RPMI7951 (cell line): ENCODE measurements at places on chromosomes 5 and 9.

- peak; percentile 9 for DNase-seq
Measured at GRCh38 chr9:116494815-116495634, 192.1 kb upstream of the TRIM32 start.

GRCh38 chr5:57066924-57067596 is 106.8 kb upstream of the GPBP1 start:
- DNase-seq, result no peak

DNA sequence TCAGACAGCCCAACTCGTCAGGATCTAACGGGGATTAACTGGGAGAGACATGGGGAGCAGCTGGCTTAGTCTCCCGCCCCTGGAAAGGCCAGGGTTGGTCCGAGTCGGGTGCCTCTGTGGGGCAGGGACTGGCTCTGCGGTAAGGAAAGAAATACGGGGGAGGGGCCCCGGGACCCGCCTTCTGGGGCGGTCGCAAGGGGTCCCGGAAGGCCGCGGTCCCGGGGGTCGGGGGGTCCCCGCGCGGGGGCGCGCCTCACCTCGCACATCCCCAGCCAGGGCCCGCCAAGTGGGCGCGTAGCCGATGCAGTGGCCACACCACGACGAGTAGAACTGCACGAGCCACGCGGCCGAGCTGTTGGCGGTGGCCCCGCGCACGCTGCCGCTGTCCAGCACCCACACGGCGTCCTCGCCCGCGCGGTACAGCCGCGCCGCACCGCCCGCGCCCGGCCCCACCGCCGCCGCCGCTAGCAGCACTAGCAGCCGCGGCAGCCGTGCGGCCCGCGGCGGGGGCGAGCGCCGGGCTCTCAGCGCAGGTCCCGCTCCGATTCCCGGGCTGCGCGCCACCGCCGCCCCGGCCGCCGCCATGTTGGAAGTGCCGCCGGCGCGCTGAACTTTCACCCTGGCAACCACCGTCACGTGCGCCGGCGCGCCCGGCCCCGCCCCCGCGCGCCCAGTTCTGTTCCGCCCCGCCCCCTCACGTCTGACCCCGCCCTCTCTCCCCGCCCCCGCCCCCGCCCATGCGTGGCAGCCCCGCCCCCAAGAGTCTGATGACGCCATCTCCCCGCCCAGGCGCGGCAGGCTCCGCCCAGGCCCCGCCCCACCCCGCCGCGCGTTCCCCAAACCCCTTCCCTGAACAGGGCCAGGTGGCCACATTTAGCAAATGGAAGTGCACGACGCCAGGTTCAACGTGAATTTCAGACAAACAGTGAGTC is at the start of gene QSOX2:
QSOX2 (minus strand) TSS at position 594 of the 932 bp plus-strand sequence; CDS start at position 585, 9 bp downstream.
- DNase-seq, result peak; percentile 63

- no peak for DNase-seq
Measured at GRCh38 chr5:134769206-134769605, 10.6 kb downstream of the DDX46 start.

DNA sequence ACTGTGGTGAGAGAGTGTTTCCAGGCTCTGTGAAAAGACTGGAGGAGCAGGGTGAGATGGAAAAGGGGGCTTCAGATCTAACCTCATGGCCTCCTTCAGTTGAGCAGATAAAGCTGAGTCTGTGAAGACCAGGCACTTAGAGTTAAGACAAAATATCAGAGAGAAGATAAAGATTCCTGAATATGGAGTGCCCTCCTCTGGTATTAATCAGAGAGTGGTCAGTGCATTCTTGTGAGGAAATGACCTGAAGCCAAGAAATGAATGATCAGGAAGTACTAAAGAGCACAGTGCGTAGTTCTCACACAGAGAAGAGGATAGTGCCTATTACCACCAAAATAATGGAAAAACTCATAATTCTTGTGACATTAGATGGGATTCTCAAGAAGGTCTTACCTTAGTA is 1417.0 kb upstream of the ACO1 start:
- DNase-seq, result no peak

GRCh38 chr9:109751253-109751652 is 28.7 kb upstream of the PALM2AKAP2 start:
- DNase-seq, result no peak

DNA sequence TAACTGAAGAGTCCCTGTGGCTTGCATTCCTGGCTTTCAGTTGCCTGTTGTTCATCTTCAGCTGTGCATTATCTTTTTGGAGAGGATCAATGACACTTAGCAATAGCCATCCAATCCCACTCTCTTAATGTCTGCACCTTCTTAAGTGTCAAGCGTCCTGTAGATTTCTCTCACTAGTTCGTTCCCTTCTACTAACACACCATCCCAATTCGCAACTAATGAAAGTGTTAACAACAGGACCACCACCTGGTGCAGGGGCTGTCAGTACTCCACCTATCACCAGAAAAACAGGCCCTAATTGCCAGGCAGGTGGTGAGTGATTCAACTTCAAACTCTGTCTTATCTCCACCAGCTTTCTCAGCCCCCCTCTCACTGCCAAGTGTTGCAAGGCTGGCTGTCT is 169.4 kb upstream of the EFNA5 start:
- no peak for DNase-seq

- peak; percentile 24 for DNase-seq
Measured at GRCh38 chr5:93130624-93131490, 450.2 kb downstream of the NR2F1-AS1 start.

- DNase-seq, result no peak
Measured at GRCh38 chr5:112165399-112165798, 253.7 kb downstream of the EPB41L4A start.

- no peak for DNase-seq
Measured at GRCh38 chr9:105887679-105888078, 193.3 kb downstream of the TMEM38B start.

GRCh38 chr5:10655161-10655971 is 91.5 kb downstream of the ANKRD33B start:
- DNase-seq, result no peak

DNA sequence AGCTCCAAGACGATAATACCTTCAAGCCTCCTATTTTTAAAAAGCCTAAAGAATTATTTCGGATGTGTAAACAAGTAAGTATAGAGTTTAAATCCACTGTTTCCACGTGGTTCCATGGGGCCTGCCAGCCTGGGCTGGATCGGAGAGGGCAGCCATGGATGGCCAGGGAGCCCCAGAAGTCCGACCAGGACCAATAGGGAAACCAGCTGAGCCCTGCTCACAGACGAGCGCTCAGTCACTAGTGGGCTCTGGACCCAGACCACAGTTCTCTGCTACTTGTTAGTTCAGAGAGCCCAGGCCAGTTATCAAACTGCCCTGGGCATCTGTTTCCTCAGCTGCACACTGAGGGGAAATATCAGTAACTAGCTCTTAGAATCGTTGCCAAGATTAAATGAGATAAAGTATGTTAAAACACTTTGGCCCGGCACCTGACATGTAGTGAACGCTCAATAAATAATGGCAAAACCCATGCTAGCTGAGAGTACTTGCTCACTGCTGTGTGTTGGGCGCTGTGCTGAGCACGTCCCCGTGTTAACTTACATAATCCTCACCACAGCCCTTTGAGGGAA is 124.8 kb downstream of the RGS3 start:
- DNase-seq, result no peak

DNA sequence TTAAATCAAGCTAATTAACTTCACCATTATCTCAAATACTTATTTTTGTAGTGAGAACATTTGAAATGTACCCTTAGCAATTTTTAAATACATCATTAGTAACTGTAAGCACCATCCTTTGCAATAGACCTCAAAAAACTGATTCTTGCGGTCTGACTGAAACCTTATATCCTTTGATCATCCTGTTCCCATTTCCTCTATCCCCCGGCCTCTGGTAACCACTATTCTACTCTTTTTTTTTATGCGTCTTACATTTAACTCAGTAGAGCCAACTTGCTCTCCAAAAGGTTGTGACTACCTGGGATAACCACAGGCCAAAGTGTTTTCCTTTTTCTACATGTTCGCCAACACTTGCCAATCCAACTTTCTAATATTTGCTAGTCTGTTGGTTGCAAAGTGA is 106.1 kb downstream of the IRX1 start:
- no peak for DNase-seq

DNA sequence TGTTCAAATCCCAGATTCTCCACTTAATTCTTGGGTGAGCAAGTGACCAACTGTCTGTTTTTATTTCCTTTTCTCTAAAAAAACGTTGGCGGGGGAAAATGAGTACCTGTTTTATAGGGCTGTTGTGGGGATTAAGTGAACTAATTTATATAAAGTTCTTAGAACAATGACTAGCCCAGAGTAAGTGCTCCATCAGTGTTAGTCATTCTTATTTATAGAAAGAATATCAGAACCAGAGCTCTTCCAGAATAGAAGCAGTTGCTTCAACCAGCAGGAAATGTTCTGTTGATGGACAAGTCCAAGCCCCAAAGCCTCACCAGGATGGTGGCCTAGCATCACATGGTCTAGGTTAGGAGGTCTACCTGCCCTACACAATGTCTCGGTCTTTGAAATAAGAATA is 379.2 kb downstream of the ACTL7B start:
- peak; percentile 32 for DNase-seq

DNA sequence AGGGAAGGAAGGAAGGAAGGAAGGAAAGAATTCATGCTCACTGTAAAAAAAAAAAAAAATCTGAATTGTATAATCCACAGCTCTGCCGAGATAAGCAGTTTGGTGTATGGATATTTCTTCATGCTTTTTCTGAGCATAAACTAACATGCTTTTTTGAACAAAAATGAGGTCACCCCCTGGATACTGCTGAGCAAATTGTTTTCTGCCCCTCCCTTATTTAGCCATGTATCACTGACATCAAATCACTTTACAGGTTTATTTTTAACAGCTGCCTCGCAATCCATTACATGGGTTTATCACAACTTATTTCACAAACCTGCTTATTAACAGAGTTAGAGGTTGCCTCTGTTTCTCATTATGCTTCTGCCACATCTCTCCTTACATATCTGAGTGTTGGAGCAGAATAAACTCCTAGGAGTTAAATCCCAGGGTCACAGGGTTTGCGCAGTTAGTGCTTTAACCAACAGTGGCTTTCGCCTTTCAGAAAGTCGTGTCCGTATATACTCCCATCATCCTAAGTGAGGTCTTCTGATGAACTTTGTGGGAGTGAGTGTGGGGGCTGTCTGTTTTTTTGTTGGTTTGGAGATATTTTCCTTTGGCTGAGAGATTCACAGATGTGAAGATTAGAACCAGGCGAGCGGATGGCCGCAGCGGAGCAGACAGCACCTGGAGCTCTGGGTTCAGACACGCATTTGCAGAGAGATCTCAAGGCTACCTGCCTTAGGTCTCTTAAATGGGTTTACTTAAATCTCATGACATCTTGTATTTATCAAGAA is 57.7 kb downstream of the AK8 start:
- no peak for DNase-seq

GRCh38 chr5:78819166-78819565 is 165.9 kb downstream of the ARSB start:
- no peak for DNase-seq

DNA sequence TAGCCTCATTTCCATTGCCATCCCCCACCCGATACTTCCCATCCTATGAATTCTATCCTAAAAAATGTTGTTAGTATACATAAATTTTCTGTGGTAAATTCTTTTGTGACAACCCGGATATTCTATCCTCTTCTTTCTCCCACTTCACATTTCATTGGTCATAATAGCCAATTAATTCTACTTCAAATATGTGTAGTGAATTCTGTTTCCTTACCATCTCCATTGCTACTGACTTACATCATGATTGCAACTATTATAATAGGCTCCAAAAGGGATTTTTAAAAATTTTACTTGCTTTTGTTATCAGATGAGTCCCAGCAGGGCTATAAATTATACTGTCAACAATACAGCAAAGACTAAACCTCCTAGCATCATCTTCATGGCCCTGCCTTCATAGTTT is 1326.8 kb downstream of the PTPRD start:
- no peak for DNase-seq

DNA sequence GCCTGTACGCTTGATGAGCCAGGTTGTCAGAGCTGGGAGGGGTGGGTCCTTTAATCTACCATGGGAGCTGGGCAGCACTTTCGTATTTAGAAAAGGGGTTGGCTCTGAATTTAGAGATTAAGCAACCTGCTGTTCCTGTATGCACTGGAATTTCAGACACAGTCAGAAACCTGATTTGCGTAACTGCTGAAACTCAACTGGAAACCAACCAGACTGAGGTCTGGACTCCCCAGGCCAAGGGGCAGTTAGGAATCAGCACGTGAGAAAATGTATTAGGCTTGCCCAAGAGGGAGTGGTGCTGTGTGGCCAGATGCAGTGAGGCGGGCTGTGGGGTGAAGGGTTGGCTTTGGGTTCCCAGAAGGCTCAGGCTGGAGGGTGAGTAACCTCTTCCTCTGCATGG is 235.0 kb downstream of the GOLPH3 start:
- DNase-seq, result no peak

DNA sequence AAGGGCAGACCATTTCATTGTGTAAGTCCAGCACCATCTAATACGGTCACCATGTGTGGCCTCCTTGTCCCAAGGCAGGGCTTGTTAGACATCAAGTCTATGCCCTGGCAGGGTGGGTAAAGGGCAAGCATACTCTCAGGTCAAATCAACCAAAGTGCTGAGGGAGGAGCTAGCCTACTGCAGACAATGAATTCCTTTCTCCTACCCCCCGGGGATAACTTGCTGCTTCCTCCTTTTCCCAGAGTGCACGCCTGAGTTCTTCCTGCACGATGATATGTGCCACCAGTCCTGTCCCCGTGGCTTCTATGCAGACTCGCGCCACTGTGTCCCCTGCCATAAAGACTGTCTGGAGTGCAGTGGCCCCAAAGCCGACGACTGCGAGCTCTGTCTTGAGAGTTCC is 71.4 kb downstream of the RFK start:
- no peak for DNase-seq

DNA sequence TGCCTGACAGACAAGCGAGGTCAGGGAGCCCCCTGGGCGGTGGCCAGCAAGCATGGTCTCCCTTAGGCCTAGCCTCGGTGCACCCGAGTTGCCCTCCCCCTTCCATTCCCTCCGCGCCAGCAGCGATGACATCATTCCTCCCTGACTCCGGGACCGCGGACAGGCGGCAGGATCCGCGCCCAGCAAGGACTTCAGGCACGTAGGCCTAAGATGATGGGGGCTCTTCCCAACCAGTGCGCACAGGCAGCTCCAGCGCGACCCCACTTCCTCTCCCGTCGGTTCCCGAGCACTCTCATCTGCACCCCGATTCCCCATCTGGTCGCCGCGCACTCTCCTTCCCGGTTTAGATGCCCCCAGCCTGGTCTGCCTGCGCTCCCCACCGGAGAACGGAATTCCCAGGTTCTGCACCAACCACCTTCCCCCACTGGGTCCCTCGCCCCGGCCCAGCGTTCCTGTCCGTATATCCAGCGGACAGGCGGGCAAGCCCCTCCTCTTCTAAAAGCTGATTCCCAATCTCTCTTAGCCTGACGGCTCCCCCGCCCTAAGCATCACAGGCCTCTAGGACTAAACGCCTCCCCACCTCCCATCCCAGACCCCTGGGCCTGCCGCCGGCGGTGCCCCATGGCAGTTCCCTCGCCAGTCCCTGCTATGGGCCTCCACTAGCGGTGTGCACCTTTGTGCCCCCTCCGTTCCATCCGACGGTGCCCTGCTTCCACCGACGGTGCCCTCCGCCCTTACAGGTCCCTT is 931 bp downstream of the FAM219A start:
- peak; percentile 67 for DNase-seq
